Fibroblast of villous mesenchyme (primary cell): ENCODE measurements at places on chromosomes 3 and 15. TPM values are rescaled to one million over a fixed set of nuclear protein-coding genes. Genes with fewer than 3 reads are reported as not detected.

GRCh38 chr15:78739996-78740903 lies 71.0 kb downstream of the ADAMTS7 start:
- DNase-seq, result peak; percentile 36

- DNase-seq, result peak; percentile 45
These were observed 5.1 kb downstream of the ACAA1 start for GRCh38 chr3:38131621-38132369.

DNA sequence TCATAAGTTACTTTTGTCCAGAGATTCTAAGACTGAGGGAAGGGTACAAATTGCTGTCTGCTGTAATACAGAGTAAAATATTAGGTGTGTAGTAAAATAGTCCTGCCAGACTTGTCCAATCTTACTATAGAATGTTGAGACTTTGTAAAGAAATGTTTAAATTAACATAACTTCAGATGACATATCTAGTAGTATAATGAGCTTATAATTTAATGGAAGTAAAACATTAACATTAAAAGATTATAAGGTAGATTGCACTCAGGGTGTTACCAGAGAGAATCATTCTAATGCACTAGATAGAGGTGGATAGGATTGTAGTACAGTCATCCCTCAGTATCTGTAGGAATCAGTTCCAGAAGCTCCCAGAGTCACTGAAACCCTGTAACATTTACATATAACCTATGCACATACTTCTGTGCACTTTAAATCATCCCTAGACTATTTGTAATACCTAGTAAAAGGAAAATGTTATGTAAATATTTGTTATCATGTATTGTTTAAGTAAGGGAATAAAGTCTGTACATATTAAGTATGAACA lies 130.8 kb downstream of the LMLN start:
- no peak for DNase-seq

DNA sequence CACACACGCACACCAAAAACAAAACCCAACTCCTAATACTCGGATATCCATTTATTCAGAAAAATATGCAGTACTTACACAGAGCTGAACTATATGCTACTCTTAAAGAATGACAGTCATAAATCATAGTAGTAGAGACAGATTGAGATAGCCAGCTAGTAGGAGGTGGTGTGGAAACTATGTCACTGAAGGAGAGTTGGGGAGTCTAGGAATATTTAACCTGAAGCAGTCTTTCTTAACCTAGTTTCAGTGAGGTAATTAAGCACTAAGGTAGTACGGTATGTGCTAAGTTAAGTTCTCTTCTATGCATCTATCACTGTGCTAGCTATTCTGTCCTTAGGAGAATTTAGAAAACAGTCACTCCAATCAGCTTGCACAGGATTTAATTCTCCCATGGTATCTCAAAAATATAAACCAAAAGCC lies 54.2 kb downstream of the ANKRD28 start:
- DNase-seq, result no peak

DNA sequence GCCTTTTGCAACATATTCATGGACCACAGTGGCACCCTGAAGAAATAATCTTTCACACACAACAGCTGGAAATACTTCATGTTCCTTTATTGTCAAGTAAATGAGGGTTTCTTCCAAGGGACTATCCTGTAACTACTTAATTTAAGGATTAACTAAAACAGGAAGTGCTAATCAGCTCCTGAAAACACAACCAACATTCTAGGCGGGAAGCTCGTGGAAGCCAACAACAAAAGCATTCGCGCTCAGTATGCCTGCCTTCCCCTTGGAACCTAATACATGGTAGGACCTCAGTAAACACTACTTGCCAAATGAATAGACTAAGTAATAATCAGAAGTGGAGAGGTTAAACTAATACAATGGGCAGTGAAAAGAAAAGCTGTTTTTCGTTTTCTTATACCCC lies 300.9 kb downstream of the RORA start:
- no peak for DNase-seq

DNA sequence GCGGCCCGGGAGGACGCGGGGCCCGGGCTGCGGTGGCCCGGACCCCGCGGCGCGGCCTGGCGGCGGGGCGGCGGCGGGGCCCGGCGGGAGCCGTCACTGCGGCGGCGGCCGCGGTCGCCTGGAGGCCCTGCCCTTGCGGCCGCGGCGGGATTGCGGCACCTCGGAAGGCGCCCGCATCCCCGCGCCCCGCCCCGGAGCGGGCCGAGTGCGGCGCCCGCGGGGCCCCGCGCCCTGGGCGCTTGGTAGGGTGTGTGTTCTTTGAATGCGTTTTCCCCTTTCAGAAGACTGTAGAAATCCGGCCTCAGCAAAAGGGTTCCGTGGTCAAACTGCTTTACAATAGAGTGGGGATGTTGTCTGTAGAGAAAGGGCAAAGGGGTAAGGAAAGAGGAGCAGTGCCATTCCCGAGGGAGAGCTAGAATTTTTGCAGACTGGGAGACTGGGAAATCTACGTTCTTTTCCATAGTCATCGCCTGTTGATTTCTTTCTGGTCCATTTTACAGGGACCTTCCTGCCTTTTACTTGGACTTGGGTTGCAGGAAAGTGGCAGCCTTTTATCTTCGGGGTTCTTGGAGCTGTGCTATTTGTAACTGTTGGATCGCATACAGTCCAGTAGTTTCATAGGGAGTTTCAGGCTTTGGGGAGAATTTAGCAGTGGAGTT lies 630 bp downstream of the SNRK start:
- DNase-seq, result peak; percentile 36

The HRG gene
- total RNA-seq, result not detected in 2 replicates

The PARP14 gene
- total RNA-seq, result 60.9 and 91.1 TPM in 2 replicates

The HHATL gene
- total RNA-seq, result not detected in 2 replicates

The SLC9C1 gene
- total RNA-seq, result under 0.01 TPM in 1 of 2 replicates, not detected in the other

The ALG1L2 gene
- 0.86 TPM in 1 of 2 replicates, not detected in the other for total RNA-seq

The SI gene
- total RNA-seq, result not detected in 2 replicates

The NGRN gene
- 72.2 and 88.9 TPM in 2 replicates for total RNA-seq
